Right cardiac atrium (tissue), 5 donors: ENCODE measurements at places on chromosomes 4 and X. TPM values are rescaled to one million over a fixed set of nuclear protein-coding genes. Genes with fewer than 3 reads are reported as not detected.

PLRG1 gene
- total RNA-seq, result 51.2 TPM

COL4A6 gene
- 7.4 TPM for total RNA-seq

NMU gene
- not detected for total RNA-seq

ZDHHC15 gene
- 4.3 TPM for total RNA-seq

DSPP gene
- not detected for total RNA-seq

SPIN2A gene
- total RNA-seq, result 0.42 TPM

TCEAL2 gene
- total RNA-seq, result 20.1 TPM

ASB9 gene
- 0.89 TPM for total RNA-seq

MOSPD2 gene
- total RNA-seq, result 8.1 TPM

NDP gene
- total RNA-seq, result 0.12 TPM

DOK7 gene
- 40.0 TPM for total RNA-seq

NIPAL1 gene
- total RNA-seq, result 0.23 TPM

MAGED4B gene
- total RNA-seq, result 2.5 TPM

NOX1 gene
- total RNA-seq, result not detected

CTAG1A gene
- not detected for total RNA-seq

WAS gene
- 4.9 TPM for total RNA-seq
